ENCODE measurements at places on chromosomes 16 and 17.

- no peak for DNase-seq
These were observed 44.4 kb downstream of the IRX3 start for GRCh38 chr16:54242199-54242598.

GRCh38 chr17:50634224-50634914 is at the start of gene ABCC3:
ABCC3 (plus strand) TSS chr17:50634881; CDS start chr17:50634937, 56 bp downstream.
- DNase-seq: no peak

DNA sequence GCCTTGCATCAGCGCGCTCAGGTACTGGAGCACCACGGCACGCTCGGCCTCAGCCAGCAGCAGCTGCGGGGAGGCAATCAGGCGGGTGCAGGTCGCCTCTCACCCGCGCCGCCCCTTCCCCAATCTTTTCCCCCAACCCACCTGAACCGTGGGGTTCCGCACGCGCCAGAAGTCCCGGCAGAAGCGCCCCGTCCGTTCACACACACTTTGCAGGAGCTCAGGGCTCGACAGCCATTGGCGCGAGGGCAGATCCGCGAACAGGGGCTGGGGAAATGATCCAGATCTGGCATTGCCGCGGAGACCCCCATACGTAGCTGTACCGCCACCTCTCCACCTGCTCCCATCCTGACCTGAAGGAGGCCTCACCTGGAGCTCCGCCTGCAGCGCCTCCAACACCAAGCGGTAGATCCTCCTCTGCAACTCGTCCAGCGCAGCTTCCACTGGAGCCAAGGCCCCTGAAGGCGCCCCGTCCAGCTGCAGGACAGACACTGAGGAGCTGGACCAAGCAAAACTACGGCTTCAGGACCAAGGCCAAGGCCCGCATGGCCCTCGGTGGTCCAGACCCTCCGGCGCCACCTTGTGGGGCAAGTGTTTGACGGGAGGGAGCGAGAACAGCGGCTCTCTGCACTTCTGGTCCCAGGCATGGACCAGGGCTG is 1.4 kb upstream of the MATCAP1 start:
- peak; percentile 87 for DNase-seq

- no peak for DNase-seq
These were observed 12.8 kb downstream of the GOSR2 start for GRCh38 chr17:46935658-46936266.

DNA sequence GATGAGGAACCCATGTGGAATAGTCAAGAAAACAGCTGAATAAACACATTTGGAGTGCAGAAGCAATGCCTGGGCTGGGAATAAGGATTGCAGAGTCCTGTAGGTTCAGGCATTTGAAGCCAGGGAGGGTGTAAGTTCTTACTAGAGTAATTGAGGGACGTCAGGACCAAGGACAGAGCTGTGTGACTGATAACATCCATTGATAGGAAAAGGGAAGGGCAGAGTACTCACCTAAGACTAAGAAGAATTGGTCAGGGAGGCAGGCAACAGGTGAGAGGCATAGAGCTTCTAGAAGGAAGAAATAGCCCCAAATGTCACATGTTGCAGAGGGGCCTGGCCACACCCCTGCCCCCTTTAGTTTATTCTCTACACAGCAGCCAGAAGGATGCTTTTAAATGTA is 79.8 kb upstream of the TMEM132E start:
- no peak for DNase-seq

DNA sequence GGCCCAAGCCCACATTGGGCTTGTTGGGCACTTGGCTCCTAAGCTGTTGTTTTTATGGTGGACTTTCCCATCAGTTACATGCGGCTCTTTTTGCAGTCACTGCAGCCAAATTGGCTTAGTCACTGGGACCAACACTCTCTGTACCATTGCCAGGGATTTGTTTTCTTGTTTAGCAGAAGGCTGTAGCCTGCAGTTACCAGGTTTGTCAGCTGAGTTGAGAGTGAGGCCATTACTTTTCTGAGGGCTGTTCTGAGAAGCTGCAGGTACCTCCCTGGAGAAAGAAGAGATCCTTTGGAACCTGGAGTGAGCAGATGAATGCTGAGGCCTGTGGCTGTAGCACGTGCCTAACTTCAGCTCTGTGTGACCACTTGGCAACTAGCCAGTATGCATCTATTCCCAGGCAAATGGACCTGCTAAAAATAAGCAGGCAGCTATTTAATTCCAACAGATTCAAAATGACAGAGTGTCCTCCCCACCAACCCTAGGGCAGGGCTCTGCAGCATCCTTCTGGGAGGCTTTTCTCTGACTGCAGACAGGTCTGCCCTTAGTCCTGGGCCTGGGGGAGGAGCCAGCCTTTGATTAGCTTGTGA is 12.9 kb downstream of the AKAP1 start:
- no peak for DNase-seq

DNA sequence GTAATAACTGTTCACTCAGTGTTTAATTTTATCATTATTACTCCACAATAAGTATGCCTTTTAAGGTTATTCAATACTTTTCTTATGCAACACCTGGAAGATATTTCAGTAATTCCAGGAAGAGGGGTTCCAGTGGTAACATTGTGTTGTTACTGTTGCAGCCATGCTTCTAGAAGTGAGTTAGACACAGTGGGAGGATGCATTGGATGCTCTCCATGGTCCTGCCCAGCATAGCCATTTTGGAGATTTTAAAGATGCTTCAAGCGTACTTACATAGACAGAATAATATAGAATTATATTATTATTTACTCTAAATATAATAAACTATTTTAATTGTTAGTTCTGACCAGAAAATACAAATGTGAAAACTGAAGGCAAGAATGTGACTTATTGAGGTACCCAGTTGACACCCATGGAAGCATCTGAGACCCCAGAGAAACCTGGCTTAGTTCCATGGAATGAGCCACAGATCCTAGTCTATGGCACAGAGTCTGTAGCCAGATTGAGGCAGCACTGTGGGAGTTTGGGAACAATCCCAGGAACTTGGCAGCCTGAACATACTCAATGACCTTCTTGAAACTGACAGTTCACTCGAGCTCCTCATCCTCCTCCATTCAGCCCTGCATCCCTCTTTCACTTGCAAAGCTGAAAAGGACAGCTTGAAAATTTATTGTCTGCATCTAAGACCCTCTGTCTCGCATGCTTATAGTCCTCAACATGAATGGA is 190.1 kb upstream of the HS3ST4 start:
- DNase-seq: no peak

GRCh38 chr16:74811911-74812310 is 37.3 kb upstream of the FA2H start:
- no peak for DNase-seq

- DNase-seq: no peak
These were observed 14.2 kb downstream of the SAMD14 start for GRCh38 chr17:50115756-50116155.

GRCh38 chr16:19223235-19224170 is 55.5 kb downstream of the SYT17 start:
- peak; percentile 50 for DNase-seq

- no peak for DNase-seq
These were observed 1.1 kb downstream of the KATNIP start for GRCh38 chr16:27551036-27551435.

DNA sequence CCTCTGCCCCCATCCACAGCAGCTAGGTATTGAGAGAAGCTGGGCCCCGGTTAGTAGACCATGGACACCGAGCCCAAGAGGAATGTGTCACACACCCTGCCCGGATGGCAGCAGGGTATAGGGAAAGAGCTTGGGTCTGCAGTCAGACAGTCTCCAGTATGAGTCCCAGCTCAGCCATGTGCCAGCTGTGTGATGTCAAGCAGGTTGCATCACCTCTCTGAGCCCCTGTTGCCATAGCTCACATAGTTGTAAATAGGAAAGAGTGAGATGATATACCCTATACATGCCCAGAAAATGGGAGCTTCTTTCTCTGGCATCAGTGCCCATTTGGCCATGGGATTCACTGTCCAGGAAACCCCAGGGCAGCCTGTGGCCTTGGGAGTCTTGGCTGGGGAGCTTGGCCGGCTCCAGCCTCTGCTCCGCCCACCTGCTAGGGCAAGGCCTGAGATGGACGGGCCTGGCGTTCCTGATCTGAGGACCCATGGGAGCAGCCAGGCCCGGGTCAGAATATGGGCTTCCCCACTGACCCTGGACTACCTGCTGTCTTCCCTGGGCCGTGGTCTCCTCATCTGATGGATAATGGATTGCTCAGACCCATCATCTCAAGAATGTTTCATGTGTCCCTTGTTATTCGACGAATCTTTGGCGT is 13.2 kb downstream of the CD300LG start:
- DNase-seq: no peak

DNA sequence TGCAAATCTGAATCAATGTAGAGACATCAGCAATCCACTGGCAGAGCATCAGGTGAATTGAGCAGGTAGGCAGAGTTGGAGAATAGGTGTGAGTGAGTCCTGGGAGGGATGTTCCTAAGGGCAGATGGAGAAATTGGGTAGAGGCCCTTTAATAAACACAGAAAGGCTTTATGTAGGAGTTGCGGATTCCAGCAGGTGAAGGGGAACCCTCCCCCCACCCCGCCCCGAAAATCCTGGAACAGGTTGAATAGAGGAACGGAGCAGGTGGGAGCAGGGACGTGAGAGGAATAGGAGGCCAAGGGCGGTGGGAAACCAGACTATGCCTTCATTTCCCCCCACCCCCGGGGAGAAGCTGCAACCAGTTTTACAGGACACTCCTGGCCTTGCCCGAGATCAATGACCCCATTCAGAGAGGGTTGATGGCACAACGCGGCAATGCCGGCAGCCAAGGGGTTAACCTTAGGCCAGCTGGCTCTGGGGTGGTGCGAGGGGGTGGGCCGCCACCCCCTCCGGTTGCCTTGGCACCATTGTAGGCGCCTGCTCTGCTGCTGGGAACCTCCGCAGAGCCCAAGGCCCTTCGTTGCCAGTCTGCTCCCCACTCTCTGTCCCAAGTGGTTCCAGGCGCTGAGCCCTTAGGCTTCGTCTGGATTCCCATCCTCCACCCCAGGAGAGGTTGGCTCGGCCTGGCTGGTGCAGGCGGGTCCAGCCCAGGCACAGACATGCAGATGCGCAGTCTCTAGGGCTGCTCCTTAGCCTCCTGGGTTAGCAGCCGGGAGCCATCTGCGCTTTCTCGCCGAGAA is 814 bp upstream of the RUNDC3A start:
- no peak for DNase-seq

- no peak for DNase-seq
These were observed at the start of gene CNTNAP1 for GRCh38 chr17:42681976-42682721. CNTNAP1 (plus strand) TSS chr17:42682531; CDS start chr17:42682830, 299 bp downstream.

GRCh38 chr17:61420052-61420451 is 20.4 kb downstream of the TBX2 start:
- DNase-seq: no peak

GRCh38 chr16:57953857-57954256 is 17.1 kb downstream of the CNGB1 start:
- no peak for DNase-seq

DNA sequence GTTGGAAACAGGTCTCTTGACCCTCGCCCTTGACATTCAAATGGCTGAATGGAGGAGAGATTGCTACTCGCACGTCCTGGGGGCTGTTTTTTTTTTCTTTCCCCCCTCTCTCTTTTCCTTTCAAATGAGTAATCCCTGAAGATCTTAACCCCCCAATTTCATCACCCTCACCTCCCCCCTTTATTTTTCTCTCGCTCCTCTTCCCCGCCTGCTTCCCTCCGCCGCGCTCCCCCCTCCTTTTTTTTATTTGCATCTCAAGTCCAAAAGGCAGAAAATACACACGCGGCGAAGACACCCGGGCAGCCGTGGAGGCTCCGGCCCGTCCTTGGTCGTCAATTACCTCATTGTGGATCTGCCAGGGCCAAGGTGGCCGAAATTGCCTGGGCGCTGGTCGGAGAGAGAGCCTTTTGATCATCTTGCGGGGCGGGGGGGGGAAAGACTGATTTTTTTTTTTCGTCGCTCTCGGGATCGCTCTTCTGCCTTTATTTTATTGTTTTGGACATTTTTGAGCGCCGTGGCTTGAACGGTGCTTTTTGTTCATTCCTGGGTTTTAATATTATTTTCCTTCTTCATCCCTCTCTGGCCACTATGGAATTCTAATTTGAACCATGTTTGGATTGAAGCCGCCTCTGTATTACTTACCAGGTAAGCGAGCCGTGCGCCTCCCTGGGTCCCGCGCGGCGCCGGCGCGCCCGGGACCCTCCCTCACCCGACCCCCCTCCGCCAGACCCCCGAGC is 57.2 kb upstream of the GSE1 start:
- DNase-seq: no peak

DNA sequence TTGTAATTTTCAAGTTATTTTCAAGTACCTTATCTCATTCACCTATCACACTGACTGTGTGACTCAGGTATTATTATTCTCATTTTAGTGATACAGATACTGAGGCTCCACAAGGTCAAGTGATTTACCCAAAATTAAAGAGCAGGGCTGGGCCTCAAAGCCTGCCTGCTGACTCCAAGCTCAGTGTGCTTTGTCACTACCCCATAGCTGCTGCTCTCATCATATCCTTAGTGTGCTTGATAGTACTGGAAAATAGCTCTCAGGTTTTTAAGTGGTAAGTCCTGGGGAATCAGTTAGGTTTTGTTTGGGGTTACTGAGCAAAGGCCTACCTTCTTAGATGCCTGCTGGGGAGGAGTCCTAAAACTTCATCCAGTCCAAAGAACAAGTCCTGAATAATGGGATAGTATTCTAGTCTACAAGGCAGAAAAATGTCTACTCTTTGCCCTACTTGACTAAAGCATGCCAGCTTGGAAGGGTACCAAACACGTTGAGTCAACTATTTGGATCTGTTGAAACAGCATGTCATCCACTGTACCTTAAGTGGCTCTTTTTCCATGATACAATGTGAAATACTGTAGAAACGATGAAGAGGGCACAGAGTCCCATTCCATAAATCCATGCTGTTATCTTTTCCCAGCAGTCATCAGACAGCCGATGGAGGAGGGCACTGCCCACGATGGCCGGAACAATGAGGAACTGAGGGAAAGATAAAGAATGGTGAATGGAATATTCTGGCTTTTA is 10.7 kb downstream of the MMD start:
- DNase-seq: no peak

DNA sequence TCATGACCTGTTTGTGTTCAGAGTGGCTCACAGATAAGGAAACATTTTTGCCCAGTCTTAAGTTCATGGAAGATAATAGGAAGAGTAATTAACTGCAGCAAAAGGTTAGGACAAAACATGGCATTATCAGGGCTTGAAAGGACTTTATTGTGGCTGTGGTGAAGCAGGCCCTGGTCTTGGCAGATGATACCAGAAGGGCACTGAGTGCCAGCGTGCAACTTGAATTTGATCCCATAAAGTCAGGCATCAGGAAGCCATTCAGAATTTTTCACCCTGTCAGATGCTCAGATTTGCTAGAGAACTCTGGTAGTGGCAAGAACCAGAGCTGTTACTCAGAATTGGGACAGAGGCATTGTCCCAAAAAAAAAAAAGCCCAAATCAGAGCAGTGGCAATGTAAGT is 11.2 kb upstream of the COG7 start:
- DNase-seq: no peak

- DNase-seq: no peak
These were observed 13.5 kb downstream of the SPECC1 start for GRCh38 chr17:20022701-20023100.

DNA sequence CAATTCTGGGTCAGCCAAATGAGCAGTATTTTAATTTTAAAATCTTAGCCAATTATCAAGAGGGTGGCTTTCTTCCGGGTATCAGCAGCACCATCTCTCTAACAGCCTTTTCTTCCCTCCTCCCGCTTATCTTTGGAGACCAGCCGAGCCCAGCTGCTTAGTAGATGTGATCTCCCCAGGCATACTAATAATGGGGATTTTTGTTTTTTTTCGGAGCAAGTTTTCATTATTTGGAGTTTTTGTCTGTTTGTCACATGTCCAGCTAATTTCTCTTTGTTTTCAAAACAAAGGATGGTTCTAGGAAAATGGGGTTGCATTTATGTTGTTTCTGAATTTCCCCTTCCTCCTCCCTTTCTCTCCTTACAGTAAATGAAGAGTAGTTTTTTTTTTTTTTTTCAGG is 170.5 kb upstream of the MPHOSPH6 start:
- DNase-seq: no peak
